GM19239 (cell line): ENCODE measurements at places on chromosomes 11 and 22.

- no peak for DNase-seq
Measured at GRCh38 chr22:29216873-29217666, 11.4 kb downstream of the EMID1 start.

DNA sequence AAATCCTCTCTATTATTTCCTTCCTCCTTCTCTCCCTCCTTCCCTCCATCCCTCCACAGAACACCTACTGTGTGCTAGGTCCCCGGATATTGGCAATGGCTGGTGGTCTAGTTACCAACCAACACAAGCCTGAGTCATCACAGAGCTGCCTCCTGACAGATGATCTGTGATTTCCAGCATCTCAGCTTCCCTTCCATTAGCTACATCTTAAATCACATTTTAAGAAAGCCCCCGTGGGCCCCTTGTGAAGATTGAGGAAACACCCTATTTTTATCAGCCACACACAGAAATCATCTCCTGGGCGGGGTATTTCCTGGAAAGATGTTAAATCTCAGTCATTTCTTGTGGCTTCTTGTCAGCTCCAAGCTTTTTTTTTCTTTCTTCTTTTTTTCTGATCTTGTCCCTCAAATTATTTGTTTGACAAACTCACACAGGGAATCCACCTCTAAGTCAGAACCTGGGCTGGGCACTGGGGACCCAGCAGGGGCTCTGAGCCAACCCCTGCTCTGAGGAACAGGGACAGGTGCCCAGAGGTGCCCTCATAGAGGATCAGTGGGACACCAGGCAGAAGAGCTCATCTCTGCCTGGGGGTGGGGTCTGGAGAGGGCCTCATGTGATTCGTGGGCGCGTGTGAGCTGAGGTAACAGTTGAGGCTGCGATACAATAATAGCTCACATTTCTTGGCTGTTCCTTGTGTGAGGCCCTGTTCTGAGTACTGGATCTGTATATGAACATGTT, 42.4 kb downstream of the CACNA1I start:
- DNase-seq, result no peak

DNA sequence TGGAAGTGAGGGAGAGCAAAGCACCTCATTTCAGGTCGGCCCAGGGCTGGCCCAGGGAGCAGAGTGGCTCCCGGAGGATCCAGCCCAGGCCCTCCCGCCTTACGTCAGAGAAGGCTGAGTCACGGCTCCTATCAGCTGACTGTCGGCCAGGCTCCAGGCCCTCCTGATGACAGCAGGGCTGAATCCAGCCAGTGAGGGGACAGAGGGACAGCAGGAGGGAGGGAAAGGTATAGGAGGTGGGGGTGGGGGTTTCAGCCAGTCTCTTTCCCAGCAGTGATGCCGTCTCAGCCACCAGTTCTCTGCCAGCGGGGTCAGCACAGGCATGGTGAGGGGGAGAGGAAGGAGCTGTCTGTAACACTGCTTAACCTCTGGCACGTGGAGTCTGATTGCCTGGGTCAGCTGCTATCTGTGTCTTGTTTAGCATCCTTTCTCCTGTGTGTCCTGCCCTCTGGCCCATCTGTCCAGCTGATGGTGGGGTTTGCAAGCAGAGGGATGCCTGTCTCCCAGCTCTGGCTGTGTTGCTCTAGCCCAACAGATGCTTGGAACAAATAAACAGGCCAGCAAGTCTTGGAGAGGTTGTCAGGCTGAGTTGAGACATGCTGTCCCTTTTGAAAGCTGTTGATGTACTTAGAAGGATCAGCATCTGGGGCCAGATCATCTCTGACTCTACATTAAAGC, 74.0 kb downstream of the ADAMTS15 start:
- DNase-seq, result no peak

DNA sequence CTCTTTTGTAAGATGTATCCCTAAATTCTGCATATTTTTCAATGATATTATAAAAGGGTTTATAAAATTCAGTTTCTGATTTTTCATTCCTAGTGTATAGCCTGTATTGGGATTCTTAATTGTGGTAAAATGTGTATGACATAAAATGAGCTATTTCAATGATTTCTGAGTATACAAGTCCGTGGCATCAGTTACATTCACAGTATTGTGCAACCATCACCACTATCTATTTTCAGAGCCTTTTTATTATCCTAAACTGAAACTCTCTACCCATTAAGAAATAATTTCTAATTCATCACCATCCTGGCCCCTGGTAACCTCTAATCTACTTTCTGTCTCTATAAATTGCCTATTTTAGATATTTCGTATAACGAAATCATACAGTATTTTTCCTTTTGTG, 39.8 kb downstream of the EIF3F start:
- DNase-seq, result no peak

DNA sequence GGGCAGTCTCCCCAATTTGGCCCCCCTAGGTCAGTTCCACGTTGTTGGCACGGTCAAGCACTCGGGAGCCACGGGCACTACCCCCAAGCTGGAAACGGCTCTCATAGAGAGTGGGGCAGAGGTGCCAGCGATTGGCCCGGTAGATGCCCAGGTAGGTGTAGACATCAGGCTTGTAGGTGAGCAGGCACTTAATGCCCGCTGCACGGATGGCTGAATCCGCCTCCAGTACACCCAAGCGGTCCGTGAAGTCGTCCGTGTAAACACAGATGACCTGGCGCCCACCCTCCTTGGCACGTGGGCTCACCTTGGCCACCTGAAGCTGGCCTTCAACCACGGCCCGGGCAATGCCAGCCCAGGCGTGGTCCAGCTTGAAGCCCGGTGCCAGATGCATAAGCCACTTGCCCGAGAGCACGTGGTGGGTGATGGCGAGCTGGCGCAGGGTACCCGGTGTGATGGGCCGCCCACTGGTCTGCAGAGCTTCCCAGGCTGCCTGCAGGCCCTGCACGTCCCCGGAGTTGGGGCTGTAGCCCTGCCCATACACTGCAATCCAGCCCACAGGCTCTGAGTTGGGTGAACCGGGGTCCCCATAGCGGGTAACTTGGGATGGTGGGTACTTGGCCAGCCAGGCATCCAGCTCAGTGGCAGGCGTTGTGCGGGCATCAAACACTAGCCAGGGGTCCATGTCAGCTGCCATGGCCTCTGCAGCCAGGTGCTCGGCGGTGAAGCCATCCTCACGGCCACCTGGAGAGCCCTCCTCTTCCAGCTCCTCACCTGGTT, 1.2 kb downstream of the C11orf68 start:
- DNase-seq, result no peak
